ENCODE measurements at places on chromosomes 4 and X.

DNA sequence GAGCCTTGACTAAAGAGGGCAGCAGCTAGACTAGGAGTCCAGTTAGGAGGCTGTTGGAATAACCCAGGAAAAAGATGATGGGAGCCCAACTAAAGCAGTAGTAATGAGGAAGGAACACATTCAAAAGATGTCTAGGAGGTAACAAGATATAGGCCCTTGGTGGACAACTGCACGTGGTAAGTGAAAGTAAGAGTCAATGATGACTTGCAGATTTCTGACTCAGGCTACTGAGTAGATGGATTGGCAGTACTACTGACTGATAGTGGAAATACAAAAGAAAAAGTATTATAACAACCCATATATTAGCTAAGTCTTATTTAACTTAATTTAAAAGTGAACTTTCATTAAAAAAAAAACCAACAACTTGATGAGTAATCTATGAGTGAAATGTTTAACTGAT lies 74.0 kb downstream of the PAK3 start:
- no peak for DNase-seq

DNA sequence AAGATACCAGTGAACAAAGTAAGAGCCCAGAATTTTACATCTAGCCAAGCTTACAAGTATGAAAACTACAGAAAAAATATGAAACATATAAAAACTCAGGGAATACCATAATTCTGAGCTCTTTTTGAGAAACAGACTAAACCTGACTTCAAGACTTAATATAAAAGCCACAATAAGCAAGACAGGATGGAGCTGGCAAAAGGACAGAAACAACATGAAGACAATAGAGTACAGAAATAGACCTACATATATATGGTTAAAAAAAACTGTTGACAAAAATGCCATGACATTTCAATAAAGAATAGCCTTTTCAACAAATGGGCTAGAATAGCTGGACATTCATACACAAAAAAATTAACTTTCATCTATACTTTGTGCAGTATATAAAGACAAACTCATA lies 49.4 kb downstream of the UBA6 start:
- DNase-seq: no peak

DNA sequence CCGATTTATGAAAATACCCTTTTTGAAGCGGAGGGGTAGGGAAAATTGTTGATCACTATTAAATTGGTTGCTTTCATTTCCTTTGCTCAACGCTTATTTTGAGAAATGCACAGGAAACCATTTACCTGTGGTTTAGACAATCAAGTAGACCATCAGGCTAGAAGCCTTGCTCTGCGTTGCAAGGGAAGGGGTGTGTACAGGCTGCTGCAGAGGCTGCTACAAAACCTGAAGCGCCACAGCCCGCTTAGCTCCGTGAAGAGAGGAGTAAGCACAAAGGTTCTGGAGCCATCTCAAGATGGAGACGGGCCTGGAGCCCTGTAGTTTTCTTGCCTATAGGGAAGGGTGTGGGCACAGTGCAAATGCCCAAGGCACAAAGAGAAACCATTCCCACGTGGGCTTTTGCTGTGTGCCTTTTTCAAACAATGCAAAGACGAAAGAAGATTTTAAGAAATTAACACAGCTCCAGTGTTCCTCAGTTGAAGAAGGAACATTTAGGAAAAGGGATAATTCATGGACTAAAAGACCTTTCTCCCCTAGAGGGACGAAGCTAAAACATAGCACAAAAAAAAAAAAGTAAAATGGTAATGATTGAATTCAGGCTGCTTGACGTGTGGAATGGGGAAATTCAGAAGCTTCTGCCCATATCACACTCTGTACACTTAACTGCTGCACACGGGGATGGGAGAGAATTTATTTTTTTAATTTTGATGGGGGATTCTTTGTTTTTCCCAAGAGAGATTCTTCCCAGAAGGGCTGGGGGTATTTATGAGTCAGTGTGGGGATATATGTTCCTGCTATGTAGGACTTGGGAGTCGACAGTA lies 3.5 kb downstream of the TMSB4X start:
- no peak for DNase-seq

DNA sequence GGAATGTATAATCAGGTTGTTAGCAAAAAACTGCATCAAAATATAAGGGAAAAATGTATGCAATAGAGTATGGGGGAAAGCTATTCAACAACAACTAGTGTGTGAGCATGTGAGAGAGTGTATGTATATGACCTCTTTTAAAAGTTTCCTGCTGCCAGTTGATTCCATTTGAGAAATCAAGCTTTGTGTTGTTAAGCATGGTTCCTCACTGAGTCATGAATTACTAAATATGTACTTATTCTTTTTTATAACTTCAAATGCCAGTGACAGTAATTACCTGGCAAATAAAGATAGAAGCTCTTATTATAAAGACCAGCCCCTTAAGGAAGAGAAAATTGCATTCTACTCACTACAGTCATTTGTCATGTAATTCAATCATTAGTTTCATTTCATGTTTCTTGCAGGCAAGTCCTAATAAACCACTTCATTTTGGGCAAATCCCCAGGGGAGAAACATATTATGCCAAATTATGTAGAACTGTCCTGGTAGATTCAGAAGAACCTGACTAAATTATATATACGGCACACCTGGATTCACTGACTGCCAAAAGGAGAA lies 19.2 kb downstream of the RASGEF1B start:
- no peak for DNase-seq

GRCh38 chrX:15055146-15055930 lies 182.1 kb downstream of the MOSPD2 start:
- DNase-seq: peak; percentile 60

GRCh38 chrX:100980608-100981497 lies 11.3 kb downstream of the ARL13A start:
- DNase-seq: no peak

DNA sequence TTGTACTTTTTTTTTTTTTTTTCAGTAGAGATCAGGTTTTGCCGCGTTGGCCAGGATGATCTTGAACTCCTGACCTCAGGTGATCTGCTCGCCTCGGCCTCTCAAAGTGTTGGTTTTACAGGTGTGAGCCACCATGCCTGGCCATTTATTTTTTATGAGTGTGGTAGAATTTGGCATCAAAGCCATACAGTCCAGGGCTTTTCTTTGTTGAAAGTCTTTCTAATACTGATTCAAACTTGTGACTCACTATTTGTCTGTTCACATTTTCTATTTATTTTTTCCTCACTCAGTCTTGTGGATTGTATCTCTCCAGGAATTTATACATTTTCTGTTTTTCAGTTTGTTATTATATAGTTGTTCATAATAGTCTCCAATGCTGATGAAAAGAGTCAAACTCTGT lies 66.5 kb upstream of the SPIN4 start:
- DNase-seq: no peak

GRCh38 chrX:35507701-35508100 lies 290.4 kb upstream of the MAGEB16 start:
- no peak for DNase-seq

DNA sequence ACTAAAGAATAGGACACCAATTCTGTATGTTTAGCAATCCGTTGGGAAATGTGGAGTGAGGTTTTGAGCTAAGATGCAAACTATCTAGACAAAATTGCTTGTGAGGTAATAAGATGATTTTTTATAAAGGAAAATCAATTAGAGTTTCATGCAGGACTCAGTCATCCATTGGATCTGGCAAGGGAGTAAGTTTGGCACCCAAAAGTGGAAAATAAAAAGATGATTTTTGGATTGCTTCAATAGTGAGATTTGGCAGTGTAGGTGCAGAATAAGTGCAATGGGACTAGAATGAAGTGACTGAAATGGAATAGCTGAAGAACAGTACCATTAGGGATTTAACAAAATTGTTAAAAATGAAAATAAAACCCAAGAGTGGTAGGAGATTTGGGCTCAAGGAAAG lies 290.5 kb upstream of the EPHA5 start:
- DNase-seq: no peak

DNA sequence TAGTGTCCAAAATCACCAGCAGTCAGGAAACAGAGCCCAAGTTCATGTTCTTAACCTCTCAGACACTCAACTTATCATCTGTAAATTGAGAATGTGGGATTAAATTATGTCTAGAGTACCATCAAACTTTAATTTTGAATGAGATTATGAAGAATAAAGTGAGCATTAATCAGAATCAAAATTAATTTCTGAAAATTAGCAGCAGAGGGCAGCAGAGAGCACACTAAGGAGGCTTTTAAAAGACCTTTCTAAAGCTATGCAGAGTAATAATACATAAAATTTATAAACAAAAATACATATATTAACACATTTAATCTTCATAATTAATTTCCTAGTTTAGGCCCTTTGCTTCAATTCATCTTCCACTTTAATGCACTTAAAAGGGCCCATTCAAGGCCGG lies 7.1 kb downstream of the TASL start:
- no peak for DNase-seq

DNA sequence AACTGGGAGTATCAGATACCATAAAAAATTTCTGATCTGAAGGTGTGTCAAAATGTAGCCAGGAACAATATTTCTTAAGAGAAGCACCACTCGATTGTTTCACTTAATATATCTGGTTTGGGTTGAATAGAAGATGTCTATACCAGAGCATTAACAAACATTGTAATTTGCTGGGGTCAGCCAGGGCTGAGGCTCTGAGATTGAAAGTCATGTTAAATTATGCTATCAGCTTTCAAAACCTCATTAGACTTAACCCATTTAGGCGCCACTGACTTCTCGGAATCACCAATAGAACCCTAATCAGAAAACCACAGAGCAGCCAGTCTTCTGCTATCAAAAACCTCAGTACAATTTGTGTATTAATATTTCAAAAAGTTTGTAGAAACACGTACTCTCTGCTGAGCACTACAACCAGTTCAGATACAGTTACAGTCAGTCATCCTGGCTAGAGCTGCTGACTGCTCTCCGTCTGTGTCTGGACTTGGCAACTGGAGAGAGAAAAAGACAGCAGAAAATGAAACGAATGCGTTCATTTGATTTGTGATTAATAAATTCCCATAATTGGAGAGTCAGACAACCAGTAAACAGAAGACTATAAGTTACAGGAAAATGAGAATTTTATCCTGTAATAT lies 848.6 kb upstream of the PABPC4L start:
- DNase-seq: no peak

DNA sequence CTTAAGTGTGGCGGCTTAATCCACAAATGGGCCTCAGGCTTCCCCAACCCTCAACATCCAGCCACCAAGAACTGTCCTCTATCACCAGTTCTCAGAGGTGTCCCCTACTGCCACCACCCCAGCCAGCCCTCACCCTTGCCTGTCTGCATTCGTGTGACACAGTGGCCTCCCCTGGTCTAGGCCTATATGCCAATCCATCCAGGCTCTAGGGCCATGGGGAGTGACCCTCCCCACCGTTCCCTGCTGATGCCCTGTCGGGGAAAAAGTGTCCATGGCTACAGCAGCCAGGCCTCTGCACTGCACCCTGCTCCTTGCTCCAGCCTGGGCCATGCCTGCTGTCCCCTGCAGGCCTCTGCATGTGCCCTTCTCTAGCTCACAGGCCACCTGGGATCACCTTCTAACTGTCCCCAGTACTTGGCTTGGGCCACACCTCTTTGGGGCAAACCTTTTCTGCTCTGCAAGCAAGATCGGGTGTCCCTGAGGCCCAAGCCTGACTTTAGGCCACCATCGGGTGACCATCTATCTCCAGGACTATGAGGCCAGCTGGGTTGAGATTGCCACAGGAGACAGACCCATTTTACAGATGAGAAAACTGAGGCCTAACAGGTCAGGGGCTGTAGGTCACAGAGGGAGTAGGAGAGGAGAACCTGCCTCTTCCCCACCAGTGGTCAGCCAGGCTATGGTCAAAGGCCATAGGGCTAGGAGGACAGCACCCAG lies 75.8 kb downstream of the JAKMIP1 start:
- DNase-seq: no peak

GRCh38 chrX:39802354-39802753 lies 295.4 kb downstream of the BCOR start:
- no peak for DNase-seq

- DNase-seq: no peak
Observed at GRCh38 chrX:15404401-15405096, 20.3 kb upstream of the VEGFD start.

- peak; percentile 77 for DNase-seq
Observed at GRCh38 chr4:72418458-72418857, 150.6 kb downstream of the ADAMTS3 start.

DNA sequence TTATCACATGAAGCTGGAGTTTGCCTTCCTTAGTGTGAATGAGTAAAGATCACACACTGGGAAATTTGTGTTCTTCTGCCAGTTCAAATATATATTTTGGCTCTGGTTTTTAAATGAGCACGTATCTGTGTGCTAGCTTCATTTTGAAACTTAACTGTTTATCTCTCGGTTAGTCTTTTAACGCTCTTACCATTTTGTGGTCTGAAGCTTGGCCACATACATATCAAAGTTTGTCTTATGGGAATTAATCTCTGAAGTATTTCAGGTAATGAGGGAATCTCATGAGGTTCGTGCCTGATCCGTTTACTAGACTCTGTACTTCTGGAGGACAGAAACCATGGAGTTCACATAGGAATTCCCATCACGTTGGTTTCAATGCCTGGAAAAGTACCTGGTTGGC lies 13.8 kb downstream of the ATP10D start:
- DNase-seq: no peak

- no peak for DNase-seq
Observed at GRCh38 chr4:11079171-11079570, 349.5 kb downstream of the HS3ST1 start.

DNA sequence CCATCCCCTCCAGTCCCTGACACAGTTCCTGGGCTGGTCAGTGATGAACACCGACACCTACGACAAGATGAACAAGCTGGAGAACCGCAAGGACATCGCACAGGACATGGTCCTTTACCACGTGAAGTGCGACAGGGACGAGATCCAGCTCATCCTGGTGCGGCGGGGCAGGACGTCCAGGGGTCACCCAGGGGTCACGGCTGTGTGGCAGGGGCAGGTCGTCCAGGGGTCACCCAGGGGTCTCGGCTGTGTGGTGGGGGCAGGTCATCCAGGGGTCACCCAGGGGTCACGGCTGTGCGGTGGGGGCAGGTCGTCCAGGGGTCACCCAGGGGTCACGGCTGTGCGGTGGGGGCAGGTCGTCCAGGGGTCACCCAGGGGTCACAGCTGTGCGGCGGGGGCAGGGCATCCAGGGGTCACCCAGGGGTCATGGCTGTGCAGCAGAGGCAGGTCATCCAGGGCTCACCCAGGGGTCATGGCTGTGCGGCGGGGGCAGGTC lies 16.7 kb downstream of the ATP5ME start:
- DNase-seq: no peak

DNA sequence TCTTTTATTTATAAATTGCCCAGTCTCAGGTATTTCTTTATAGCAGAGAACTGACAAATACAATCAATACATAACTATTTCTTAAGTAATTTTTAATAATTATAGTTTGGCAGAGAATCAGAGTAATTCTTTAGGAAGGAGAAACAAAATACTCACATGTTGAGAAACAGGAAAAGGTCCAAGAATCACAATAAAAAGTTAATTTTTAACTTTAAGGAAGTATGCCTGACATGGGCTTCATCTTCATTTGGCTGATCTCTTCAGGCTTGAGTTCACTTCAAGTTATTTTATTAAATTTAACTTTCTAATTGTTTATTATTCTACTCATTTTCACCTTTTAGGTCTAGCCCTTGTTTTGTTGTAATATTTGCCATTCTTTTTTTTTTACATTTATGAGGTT lies 36.1 kb upstream of the RNF150 start:
- no peak for DNase-seq
